ENCODE measurements at places on chromosomes 7 and 10.

- peak; percentile 79 for DNase-seq
Measured at GRCh38 chr10:98309366-98310355, 41.7 kb upstream of the LOXL4 start.

- no peak for DNase-seq
Measured at GRCh38 chr7:158404031-158404761, 183.4 kb downstream of the PTPRN2 start.

GRCh38 chr10:116909307-116909706 is 60.0 kb downstream of the ENO4 start:
- no peak for DNase-seq

- DNase-seq, result no peak
Measured at GRCh38 chr10:5720182-5720581, 35.5 kb downstream of the TASOR2 start.

DNA sequence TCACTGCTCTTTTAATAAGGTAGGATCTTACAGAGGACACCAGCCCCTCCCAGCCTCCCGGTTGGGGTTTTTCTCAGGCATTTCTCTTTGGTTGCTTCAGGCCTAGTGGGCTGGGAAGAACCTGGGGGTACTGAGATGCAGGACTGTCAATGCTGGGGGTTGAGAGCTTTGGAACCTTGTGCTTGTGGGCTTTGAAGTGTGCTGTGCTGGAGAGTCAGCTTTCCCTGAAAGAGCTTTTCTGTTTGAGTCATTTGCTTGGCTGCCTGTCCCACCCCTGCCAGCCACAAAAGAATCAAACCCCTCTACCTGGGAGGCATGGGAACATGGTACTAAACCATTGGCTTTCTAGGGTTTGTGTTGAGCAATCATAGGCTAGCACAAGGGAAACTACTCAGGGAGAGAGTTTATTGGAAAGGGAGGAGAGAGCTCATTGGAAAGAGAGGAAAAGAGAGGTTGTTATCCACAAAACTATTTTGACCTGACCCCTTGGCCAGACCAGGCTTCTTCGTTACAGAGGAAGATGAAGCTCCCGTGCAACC is 1.4 kb downstream of the SCD start:
- DNase-seq, result no peak

GRCh38 chr10:88226891-88227290 is 356.2 kb downstream of the RNLS start:
- no peak for DNase-seq

GRCh38 chr10:124081547-124082140 is 11.8 kb downstream of the CHST15 start:
- no peak for DNase-seq

GRCh38 chr7:29886827-29887226 is 80.5 kb downstream of the WIPF3 start:
- DNase-seq, result no peak

GRCh38 chr10:51156926-51157325 is 82.6 kb downstream of the PRKG1 start:
- DNase-seq, result no peak

- DNase-seq, result no peak
Measured at GRCh38 chr10:35351021-35351420, 14.7 kb downstream of the CCNY start.

- DNase-seq, result no peak
Measured at GRCh38 chr7:130947792-130948580, 214.0 kb upstream of the KLF14 start.

GRCh38 chr10:130772676-130773075 is 538.8 kb downstream of the TCERG1L start:
- no peak for DNase-seq

DNA sequence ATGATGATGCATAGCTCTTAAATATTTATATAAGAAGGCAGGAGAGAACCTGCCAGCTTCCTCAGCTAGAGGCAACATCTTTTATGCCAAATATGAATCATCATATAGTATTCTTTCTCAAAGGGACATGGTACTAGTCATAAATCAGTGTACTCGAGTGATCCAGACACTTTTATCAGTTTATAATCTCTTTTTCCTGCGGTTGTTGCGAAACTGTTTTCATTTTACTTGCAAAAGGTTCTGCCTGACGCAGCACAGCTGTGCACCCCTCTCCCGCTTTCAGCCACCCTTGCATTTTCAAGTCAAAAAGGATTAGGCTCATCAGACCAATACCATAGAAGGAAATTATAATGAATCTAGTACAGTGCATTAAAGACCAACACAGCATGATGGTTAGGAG is 332.3 kb upstream of the PRKCQ start:
- no peak for DNase-seq

- DNase-seq, result peak; percentile 81
Measured at GRCh38 chr7:74479961-74480829, 26.5 kb downstream of the GTF2IRD1 start.

DNA sequence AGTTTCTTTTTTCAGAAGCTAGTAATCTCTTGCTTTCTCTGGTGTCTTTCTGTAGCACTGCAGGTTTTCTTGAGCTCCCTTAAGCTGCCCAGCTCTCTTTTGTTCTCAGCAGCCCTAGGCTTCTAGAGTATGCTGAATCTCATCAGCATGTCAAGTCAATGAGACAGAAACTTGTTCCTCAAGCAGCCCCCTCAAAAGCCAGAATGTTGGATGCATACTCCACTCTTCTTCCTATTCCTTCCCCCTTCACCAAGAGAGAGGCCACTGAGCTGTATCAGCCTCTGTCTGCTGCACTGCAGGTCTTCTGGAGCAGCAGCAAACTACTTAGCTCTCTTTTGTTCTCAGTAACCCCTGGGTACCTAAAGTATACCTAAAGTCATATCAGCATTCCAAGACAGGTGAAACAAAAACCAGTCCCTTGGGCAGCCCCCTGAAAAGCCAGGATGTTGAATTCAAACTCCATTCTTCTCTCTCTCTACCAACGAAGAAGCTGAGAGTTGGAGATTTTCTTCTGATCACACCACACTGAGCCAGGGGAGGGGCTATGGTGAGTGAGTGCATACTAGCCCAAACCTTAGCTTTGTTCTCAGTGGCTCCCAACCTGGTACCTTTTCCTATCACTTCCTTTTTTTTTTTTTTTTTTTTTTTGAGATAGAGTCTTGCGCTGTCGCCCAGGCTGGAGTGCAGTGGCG is 73.3 kb upstream of the WAC start:
- DNase-seq, result no peak

- no peak for DNase-seq
Measured at GRCh38 chr10:51920672-51921071, 221.3 kb upstream of the CSTF2T start.

DNA sequence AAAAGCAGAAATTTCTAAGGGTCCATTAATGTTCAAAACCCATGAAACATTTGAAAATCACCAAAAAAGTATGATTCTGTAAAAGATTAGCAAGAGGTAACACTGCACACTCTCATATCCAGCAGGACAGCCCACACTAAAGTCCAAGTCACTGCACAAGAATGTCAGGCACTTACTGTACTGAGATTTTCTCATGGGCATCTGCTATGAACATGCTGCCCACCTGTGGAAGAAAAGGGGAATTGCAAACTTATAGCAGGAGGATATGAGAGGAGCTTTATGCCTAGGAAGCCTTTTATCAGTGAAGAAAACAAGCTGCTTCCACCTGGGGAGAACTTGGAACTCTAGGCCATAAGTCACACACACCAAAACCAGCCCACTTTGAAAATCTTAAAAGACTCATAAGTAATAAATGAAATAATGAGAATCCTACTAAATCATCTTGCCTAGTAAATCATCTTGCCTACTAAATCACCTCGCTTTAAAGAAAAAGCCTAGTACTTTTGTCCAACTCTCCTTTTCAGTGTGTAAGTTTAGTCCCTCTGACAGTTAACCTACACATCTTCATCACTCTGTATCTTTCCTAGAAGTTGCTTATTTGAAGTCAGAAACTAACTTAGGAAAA is 46.1 kb downstream of the ARMH3 start:
- peak; percentile 31 for DNase-seq

- no peak for DNase-seq
Measured at GRCh38 chr7:1569440-1569832, 396 bp downstream of the PSMG3 start.

GRCh38 chr7:37430640-37431039 is 18.0 kb downstream of the ELMO1 start:
- no peak for DNase-seq

- no peak for DNase-seq
Measured at GRCh38 chr10:123553810-123554430, 112.2 kb upstream of the GPR26 start.

- no peak for DNase-seq
Measured at GRCh38 chr10:74738542-74738941, 87.9 kb upstream of the KAT6B start.

- DNase-seq, result no peak
Measured at GRCh38 chr10:31383810-31384588, 65.0 kb downstream of the ZEB1 start.

DNA sequence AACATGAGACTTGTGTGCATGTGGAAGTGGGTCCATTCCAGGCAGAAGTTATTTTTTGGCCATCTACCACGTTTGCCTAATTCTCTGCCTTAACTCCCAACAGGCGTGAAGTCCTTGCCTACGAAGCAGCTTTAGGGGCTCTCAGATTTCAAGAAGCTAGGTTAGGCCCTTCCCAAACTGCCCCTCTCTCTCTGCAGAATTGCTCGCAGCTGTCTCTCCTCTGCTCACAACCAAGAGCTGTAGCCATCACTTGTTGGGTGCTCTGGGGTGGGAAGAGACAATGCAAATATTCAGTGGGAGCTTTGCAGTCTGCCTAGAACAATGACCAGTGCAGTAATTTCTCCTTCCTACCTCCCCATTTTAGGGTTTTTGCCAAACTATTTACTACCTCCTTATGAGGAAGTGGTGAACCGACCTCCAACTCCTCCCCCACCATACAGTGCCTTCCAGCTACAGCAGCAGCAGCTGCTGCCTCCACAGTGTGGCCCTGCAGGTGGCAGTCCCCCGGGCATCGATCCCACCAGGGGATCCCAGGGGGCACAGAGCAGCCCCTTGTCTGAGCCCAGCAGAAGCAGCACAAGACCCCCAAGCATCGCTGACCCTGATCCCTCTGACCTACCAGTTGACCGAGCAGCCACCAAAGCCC is 24.9 kb downstream of the CYP17A1 start:
- DNase-seq, result no peak

GRCh38 chr10:15478950-15479349 is 107.9 kb upstream of the FAM171A1 start:
- DNase-seq, result no peak

GRCh38 chr10:95988702-95989101 is 54.7 kb upstream of the CCNJ start:
- no peak for DNase-seq

DNA sequence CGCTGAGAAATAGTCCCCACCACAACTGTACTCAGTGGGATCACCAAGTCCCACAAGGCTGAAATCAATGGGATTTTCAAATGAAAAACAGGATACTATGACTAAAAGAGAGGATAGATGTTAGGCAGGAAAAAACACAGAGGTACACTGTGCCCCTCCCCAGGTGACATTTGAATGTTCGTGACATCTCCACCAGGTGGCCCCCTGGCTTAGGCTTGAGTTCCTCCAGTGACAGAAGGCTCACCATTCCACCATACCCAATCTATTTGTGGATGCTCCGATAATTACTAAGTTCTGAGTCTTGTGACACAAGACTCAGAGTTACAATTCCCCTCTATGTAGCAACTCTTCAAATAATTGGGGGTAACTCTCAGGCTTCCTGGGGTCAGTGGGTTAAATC is 77.5 kb upstream of the KCNMA1 start:
- no peak for DNase-seq

GRCh38 chr10:110863361-110863760 is 8.4 kb upstream of the PDCD4 start:
- DNase-seq, result no peak

GRCh38 chr7:106485919-106486318 is 175.0 kb downstream of the CCDC71L start:
- no peak for DNase-seq

DNA sequence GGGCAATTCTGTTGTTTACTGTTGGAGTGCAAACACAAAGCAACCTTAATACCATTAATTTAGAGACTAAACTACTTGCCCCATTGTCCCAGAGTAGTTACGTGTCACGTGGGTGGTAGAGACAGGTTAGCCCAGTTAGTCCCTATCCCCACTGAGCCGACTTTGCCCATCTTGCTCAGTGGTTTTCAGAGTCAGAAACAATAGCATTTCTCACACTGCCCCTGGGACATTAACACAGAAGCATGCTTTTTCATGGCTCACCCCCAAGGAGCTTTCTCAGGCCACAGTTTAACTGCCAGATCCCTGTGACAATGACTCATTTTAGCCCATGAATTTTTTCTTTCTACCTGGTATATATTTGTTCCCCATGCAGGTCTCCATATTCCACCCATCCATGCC is 271.0 kb downstream of the POU6F2 start:
- DNase-seq, result no peak

DNA sequence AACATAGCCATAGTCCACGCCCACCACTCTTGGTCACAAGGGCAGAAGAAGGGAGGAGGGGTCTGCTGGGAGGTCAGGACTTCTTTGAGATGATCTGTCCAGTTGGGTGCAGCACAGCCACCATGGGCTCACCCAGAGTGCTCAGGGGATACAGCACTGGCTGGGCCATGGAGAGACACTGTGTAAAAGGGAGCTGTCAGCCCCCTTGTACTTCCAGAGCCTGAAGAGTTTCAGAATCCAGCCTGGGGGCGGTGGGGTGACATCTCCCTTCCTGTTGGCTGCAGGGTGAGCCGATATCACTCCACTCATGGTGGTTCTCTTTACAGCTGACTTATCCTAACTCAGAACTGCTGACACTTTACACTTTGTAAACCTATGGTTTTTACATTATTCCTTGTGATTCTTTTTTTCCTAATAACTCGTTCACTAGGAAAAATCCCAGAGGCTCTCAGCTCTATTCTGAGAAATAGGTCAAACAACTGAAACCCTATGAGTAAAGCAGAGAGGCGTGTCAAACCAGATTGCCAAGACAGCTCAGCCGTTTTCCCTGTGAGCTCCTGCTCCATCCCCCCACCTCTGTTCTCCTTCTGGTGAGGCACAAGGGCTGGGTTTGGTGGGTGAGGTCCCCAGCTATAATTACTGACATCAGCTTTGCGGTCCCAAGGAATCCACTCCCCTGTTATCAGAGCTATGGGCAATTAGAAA is 3.2 kb upstream of the MRPS24 start:
- DNase-seq, result no peak

DNA sequence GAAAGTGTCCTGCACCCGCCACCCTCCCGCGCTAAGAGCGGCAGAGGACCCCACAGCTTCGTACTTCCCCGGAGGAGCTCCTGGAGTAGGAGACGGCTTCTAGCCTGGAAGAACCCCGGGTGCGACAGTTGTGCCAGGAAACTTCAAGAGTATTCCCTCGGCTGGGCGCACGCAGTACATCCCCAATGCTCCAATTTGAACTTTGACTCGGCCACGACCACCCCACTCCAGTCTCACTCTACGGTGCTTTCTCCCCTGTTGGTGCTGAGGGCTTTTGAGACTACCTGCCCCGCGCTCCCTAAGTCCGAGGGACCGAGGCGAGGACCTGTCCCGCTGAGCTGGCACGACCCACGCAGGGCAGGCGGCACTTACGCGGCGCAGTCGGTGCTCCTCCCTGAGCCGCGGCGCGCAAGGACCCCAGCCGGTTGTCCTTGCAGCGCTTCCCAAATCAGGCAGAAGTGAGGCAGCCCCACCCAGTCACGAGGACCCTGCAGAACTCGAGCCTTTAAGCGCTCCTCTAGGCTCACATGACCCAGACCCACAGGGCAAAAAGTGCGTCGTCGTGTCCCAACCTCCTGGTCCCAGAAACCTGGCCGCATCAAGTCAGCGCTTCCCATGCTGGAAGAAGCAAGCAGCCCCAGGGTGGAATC is at the start of gene CPVL:
Gene CPVL (minus strand): TSS at position 481 of the 650 bp plus-strand sequence. CDS start 25,476 bp downstream, outside the sequence.
- peak; percentile 72 for DNase-seq

Measured in right kidney (tissue), 9 donors.